Renal cortical epithelial cell (primary cell): ENCODE measurements at places on chromosomes 5 and 9.
A peak's percentile ranks its signal among the peaks of the same experiment; 100 is the strongest.

- no peak for DNase-seq
These were observed 7.6 kb downstream of the CRAT start for GRCh38 chr9:129102791-129103594.

- no peak for DNase-seq
These were observed 21.9 kb upstream of the ISCA1 start for GRCh38 chr9:86304236-86304730.

- no peak for DNase-seq
These were observed 127.3 kb downstream of the MACROH2A1 start for GRCh38 chr5:135271533-135272310.

DNA sequence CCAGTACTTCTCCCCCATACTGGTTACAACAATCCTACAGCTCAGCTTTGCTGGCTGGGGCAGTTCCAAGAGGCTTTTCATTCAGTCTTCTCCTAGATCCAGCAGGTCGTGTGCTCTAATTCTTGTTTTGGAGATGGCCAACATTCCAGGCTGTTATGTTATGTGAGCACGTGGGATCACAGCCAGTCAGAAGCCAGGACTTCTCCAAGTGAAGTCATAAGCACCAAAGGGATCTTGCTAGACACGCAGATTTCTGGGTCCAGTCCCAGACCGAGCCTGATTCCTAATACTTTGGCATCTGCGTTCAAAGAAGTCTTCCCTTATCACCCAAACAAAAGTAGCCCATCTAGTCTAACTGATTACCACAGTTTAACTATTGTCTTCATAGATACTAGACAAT is 1.4 kb upstream of the LARP1 start:
- peak; percentile 80 for DNase-seq

DNA sequence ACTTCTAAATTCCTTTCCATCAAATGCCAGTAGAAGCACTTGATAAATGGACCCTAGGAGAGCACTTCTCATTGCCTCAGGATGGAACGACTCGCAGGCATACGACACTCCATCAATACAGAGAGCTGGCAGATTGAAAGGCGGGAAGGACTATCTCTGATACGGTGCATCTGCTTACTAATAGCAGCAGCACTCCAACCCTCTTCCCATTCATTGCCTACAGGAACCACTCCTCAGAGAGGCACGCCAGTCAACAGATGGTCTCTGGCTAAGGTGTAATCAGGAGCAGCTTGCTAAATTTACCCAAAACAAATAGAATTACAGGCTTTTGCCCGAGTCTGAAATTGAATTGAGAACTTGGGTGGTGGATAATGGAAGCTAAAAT is 168.1 kb downstream of the EFNA5 start:
- no peak for DNase-seq

GRCh38 chr9:110744715-110745384 is 76.3 kb downstream of the MUSK start:
- DNase-seq, result peak; percentile 100
